ENCODE measurements at places on chromosomes 11 and 22.

GRCh38 chr11:95702526-95702925 lies 87.1 kb downstream of the FAM76B start:
- no peak for DNase-seq

DNA sequence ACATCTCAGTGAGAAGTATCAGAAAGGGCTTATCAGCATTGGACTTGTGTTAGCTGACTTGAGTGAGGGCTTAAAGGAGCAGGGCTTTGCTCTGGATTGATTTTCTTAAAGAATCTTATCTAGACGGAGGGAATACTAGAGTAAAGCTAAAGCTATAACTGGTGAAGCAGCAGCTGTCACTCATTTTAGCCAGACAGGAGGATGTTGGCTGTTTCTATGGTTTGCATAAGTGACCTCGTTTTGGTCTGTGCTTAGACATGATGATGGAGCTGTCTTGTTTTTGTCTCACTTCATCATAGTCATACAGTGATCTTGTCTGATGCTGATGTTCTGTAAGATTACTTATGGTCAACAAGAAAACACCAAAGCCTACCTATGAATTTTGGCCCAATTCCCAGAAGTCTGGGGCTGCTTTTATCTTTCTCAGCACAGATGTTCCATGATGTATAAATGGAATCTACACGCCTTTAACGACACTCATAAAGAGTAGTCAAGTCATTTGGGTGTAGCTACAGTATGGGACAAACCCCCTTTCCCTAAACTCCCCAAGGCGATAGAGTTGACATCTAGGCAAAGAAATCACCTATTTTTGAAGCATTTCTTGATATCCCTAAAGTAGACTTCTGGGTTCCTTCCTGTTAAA lies 77.5 kb upstream of the UCP3 start:
- DNase-seq, result no peak

DNA sequence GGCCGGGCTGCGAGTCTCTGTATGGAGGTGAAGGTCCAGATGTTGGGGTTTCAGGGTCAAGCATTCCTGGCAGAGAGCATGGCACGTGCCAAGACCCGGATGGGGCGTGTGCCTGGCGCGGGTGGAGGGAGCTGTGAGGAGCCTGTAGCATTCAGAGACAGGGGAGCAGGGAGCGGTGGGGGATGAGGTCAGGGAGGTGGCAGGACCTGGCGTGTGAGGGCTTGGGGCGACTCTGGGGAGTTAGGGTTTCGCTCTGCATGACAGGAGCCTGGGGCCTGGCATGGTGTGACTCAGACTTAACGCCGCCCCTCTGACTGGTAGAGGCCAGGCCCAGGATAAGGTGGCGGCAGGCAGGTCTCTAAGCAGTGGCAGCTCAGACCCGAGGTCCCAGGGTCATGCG lies 103.0 kb downstream of the KCNQ1 start:
- DNase-seq, result no peak

DNA sequence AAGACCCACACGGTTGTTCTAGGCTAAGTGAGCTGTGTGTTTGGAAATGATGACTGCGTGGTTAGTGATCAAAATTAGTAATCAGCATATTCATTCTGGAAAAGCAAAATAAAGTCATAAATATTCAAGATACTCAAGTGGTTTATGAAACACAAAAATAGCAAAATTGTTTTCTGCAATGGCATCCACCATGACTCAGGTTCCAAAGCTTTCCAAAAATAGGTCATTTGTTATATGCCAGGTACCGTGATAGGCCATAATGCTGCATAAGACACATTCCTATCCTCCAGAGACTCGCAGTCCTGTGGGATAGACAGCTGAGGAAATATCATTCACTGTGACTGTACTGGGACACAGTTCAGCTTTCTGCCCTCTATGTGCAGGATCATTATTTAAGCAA lies 2.4 kb upstream of the ATL3 start:
- DNase-seq, result no peak

- DNase-seq, result no peak
These were observed 47.2 kb upstream of the CEP295 start for GRCh38 chr11:93614173-93614722.
